Activated naive CD8-positive, alpha-beta T cell treated with anti-CD3 and anti-CD28 coated beads for 36 hours (primary cell): ENCODE measurements at places on chromosomes 7 and 10. TPM values are rescaled to one million over a fixed set of nuclear protein-coding genes. Genes with fewer than 3 reads are reported as not detected.

- no peaks in the 10 kb centered on the region for H3K36me3 ChIP-seq
- no peak overlapping the region for H3K27ac ChIP-seq
- H3K4me1 ChIP-seq = no peaks in the 10 kb centered on the region
- peaks cover 3% of the 10 kb centered on the region for H3K27me3 ChIP-seq
- H3K4me3 ChIP-seq = no peak overlapping the region
- no peak for DNase-seq
These were observed 18.5 kb downstream of the SFTPA1 start for GRCh38 chr10:79628988-79629954.

GRCh38 chr7:74485611-74486010 lies 31.9 kb downstream of the GTF2IRD1 start:
- H3K27ac ChIP-seq = no peak overlapping the region
- no peak for DNase-seq
- H3K36me3 ChIP-seq = no peaks in the 10 kb centered on the region
- peaks cover 11% of the 10 kb centered on the region for H3K27me3 ChIP-seq
- no peak overlapping the region for H3K4me3 ChIP-seq

The TMEM196 gene
- total RNA-seq = not detected

GRCh38 chr10:132607961-132608495 lies 70.4 kb downstream of the INPP5A start:
- H3K36me3 ChIP-seq = peaks cover 5% of the 10 kb centered on the region
- H3K27ac ChIP-seq = no peak overlapping the region
- DNase-seq = no peak
- no peak overlapping the region for H3K4me3 ChIP-seq
- no peaks in the 10 kb centered on the region for H3K27me3 ChIP-seq

The ATP6V0A4 gene
- total RNA-seq = not detected

DNA sequence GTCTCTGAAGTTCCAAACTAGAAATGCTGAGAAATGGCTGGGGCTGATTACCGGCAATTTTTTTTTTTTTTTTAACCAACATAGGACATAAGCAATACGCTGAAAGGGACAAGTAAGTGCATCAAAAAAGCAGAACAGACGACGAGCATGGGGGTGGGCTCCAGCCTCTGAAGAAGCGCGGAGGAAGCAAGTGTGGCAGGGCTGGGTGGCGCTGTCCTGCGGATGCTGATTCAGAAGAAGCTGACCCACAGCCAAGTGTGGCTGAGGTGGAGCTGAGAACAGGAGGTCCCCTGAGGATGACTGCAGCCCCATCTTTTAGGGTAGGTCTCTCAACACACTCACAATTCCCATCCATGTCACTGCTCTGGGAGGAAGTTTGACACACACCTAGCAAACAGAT lies 65.6 kb downstream of the CTBP2 start:
- H3K27me3 ChIP-seq = peaks cover 11% of the 10 kb centered on the region
- no peak for DNase-seq
- no peak overlapping the region for H3K4me3 ChIP-seq
- H3K36me3 ChIP-seq = no peaks in the 10 kb centered on the region
- H3K4me1 ChIP-seq = no peaks in the 10 kb centered on the region

- DNase-seq = no peak
- H3K4me1 ChIP-seq = peaks cover 3% of the 10 kb centered on the region
- no peak overlapping the region for H3K4me3 ChIP-seq
- no peaks in the 10 kb centered on the region for H3K27me3 ChIP-seq
- H3K36me3 ChIP-seq = peaks cover 41% of the 10 kb centered on the region
- H3K27ac ChIP-seq = no peak overlapping the region
These were observed 19.8 kb downstream of the CDK1 start for GRCh38 chr10:60798031-60798430.

DNA sequence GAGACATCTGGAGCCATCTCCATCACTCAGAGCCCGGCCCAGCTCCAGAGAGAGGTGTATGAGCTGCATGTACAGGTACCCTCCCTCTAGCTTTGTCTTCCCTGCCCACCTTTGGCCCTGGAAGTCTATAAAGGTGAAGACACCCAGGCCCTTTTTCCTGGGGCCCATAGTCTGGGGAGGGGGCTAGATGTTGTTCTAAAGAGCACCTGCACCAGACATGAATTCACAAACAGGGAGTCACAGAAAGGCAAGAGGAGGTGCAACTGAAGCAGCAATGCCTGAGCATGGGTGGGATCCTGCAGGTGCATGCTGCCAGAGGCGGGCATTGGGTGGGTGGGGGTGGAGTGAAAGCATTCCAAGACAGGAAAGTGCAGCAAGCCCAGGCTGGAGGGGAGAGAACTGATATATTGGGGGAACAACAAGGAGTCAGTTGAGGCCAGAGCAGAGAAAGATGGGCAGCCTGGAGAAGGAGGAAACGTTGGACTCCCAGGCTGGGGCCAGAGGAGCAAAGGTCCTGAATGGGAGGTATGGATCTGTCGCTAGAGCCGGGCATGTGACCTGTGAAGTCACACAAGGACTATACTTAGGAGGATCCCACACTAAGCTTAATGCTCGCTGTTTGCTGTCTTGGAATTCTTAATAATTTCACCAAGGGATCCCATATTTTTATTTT lies 11.7 kb downstream of the CDHR1 start:
- no peak for DNase-seq
- peaks cover 6% of the 10 kb centered on the region for H3K27me3 ChIP-seq
- H3K4me1 ChIP-seq = no peaks in the 10 kb centered on the region
- H3K36me3 ChIP-seq = no peaks in the 10 kb centered on the region

DNA sequence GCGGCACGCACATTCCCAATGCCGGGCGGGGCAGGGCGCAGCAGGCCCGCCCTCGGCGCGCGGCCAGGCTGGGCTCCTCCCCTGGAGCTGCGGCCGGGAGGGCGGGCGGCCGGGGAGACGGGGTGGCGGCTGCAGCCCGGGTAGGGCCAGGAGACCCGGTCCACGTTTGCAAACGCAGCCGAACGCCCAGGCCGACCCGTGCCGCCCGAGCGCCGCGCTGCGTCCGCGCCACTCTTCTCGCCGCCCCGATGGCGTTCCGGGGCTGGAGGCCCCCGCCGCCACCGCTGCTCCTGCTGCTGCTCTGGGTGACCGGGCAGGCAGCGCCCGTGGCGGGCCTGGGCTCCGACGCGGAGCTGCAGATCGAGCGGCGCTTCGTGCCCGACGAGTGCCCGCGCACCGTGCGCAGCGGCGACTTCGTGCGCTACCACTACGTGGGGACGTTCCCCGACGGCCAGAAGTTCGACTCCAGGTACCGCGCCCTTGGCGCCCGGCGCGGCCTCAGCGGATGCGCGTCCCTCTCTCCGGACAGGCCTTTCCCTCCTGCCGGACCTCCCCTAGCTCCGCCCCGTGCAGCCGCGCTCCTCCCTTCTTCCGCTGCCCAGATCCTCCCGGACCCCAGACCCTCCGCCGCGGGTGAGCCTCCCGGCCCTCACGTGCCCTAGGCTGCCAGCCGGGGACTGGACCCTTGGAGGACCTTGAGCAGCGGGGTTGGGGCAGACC lies at the start of gene FKBP9:
Gene FKBP9, plus strand, starts transcription at position 115 of the 720 bp plus-strand sequence. Its CDS starts 134 bp downstream, at position 249.
- H3K4me3 ChIP-seq = peak within 1 kb of the TSS; percentile 70
- peaks cover 3% of the 10 kb centered on the region for H3K4me1 ChIP-seq
- H3K36me3 ChIP-seq = no peaks in the 10 kb centered on the region
- peaks cover 48% of the 10 kb centered on the region for H3K27me3 ChIP-seq

GRCh38 chr10:89019569-89020327 lies 29.1 kb downstream of the FAS start:
- DNase-seq = no peak
- peaks cover 41% of the 10 kb centered on the region for H3K36me3 ChIP-seq
- no peaks in the 10 kb centered on the region for H3K27me3 ChIP-seq
- no peak overlapping the region for H3K27ac ChIP-seq

GRCh38 chr10:80646366-80646765 lies 108.7 kb downstream of the SH2D4B start:
- H3K36me3 ChIP-seq = no peaks in the 10 kb centered on the region
- no peak overlapping the region for H3K27ac ChIP-seq
- H3K4me3 ChIP-seq = no peak overlapping the region
- no peak for DNase-seq
- H3K4me1 ChIP-seq = no peaks in the 10 kb centered on the region
- no peaks in the 10 kb centered on the region for H3K27me3 ChIP-seq

The GRK5 gene
- 12.8 TPM for total RNA-seq

The OPN1SW gene
- total RNA-seq = not detected

DNA sequence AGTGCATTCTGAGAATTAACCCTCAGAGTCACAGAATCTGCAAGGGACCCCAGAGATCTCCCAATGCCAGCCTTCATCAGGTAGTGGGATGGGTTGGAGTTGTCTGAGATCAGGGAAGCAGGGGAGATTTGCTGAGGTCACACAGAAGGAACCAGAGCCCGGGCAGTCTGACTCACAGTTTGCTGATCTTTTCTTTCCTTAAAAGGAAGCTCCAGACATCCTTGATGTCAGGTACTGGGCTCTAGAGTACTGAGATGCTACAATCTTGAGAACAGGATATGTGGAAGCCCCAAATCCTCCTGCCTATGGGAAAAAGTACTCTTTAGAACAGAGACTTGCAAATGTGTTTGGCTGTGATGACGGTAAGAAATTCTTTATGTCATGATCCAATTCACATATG lies 706 bp downstream of the TBATA start:
- peaks cover 18% of the 10 kb centered on the region for H3K4me1 ChIP-seq
- H3K4me3 ChIP-seq = no peak overlapping the region
- no peak for DNase-seq

DNA sequence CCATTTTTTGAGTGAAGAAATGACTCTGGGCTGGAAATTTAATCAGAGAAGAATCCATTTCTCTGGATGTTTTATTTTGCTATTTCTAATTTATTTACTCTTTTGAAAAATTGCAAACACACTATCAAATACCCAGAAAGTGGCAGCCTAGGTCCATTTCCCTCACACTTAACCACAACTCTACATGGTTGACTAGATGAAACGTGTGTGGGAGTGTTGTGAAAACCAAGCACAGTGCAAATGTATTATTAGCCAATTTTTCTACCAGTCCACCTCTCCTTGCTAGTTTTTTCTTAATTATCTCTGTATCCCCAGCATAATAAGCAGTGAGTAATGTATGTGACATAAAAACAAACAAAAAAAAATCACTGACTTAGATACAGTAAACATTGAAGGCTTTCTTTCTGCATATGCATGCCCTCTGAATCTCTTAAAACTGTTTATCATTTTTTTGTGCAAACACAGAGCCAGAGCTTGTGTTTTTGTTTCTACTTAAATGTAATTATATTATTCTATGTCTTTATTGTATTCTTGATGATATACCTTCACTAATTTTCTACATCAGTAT lies 30.9 kb downstream of the SCIN start:
- no peak overlapping the region for H3K27ac ChIP-seq
- H3K36me3 ChIP-seq = no peaks in the 10 kb centered on the region
- no peaks in the 10 kb centered on the region for H3K4me1 ChIP-seq
- peaks cover 3% of the 10 kb centered on the region for H3K27me3 ChIP-seq
- DNase-seq = no peak

DNA sequence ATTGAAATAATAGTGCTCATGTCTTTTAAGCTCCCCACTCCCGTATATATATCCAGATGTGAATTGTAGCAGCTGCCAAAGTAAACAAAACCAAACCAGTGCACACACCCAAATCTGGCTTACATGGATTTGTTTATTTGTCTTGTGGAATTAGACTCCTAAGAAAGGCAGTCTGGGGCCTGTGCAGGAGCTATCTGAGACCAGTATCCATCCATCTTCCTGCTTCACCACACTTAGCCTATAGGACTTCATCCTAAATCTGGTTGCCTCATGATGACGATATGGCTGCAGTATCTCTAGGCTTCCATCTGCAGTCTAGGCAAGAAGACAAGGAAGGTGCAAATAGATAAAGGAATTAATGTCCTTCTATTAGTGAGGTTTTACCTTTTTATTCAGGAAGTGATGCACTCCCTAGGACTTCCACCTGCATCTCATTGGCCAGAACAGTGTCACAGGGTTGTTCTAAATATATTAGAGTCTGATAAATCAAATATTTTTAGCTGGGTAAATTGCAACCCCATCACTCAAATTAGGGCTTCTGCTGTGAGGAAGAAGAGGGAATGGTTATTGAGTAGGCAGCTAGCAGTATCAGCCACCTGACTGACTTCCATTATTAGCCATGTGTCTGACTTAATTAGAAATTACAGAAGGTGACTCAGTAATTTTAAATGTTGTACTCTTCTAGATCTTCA lies 6.0 kb downstream of the WIPF3 start:
- H3K36me3 ChIP-seq = no peaks in the 10 kb centered on the region
- peaks cover 5% of the 10 kb centered on the region for H3K4me1 ChIP-seq
- peaks cover 53% of the 10 kb centered on the region for H3K27me3 ChIP-seq
- DNase-seq = no peak

- no peak for DNase-seq
- no peaks in the 10 kb centered on the region for H3K36me3 ChIP-seq
These were observed 1.7 kb upstream of the EMX2 start for GRCh38 chr10:117540640-117541404.

GRCh38 chr10:3467052-3467951 lies 294.7 kb upstream of the PITRM1 start:
- peaks cover 16% of the 10 kb centered on the region for H3K27me3 ChIP-seq
- no peak overlapping the region for H3K4me3 ChIP-seq
- peaks cover 23% of the 10 kb centered on the region for H3K4me1 ChIP-seq
- DNase-seq = no peak

DNA sequence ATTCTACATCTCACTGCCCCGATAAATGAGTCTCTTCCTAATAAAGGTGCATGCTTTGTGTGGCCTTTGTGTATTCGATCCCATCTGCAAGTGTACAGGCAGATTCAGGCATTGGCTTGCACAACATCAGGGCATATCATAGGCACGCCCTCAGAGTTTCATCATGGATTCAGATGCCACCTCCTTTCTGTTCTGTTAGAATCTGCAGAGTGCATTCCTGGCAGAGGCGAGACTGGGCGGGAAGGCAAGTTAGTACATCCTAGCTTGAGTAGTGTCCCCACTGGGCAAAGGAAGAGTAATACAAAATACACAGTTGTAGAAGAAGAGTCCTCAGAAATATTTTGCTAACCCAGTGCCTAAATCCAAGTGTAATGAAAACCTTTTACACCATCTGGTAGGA lies 346.5 kb upstream of the GALNT17 start:
- H3K36me3 ChIP-seq = no peaks in the 10 kb centered on the region
- H3K4me1 ChIP-seq = no peaks in the 10 kb centered on the region
- H3K27me3 ChIP-seq = no peaks in the 10 kb centered on the region
- no peak for DNase-seq
- no peak overlapping the region for H3K4me3 ChIP-seq
- no peak overlapping the region for H3K27ac ChIP-seq

The VSTM4 gene
- not detected for total RNA-seq

The SPDYE2B gene
- not detected for total RNA-seq

DNA sequence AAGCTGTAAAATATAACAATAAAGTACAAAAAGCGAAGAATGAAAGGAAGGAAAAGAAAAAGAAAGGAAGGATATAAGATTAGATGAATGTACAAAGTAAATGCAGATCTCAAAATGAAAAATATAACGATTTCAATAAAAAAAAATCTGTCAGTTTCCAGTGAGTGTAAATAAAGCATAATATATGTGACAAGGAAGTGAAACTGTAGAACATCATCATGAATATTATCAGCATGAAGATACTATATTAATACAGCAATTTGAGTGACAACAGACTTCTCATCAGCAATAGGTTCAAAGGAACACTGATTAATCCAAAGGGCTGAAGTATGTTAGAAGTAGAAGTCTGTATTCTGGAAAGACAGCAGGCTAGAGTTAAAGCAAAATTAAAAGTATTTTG lies 659.5 kb upstream of the MBL2 start:
- no peak overlapping the region for H3K4me3 ChIP-seq
- no peak overlapping the region for H3K27ac ChIP-seq
- DNase-seq = no peak
